ENCODE measurements at places on chromosomes 3 and 15.

DNA sequence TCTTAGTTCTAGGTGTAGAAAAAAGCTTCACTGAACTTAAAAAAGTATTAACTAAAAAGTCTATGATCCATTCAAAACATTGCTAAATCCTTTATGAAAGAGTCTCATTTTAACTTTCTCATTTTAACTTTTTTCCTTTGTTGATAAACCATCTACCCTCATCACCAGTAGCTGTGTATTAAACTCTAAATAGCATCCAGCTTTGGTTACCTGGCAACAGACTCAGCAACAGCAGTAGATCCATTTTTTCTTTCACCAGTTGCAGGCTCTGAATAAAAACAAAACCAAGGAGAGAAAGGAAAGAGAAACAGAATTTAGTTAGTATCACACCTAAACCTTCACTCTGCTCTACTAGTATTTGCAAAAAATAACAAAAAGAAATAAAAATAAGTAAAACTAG is 51.6 kb downstream of the TP53BP1 start:
- no peak for DNase-seq

GRCh38 chr3:106276151-106276550 is 407.3 kb upstream of the CBLB start:
- DNase-seq, result no peak

- DNase-seq, result no peak
These were observed 9.6 kb downstream of the SQOR start for GRCh38 chr15:45644437-45644836.

- no peak for DNase-seq
These were observed 40.5 kb upstream of the VPS8 start for GRCh38 chr3:184771301-184772127.

DNA sequence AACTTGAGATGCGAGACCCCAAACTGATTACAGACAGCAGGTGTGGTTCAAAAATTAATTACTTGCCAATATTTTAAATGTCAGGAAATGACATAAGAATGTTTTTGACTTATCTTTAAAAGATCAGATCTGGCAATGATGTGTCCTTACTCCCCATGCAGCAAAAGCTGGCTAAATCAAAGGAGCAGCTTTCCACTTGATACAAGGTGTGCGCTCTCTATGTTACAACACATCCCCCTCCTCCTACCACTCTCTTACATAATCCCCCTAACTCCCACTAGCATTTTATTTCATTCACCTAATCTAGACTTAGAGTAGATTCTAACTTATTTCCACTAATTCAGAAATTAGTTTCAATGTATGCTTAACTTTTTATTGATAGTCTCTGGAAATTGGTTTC is 609.0 kb downstream of the GRM7 start:
- no peak for DNase-seq

- no peak for DNase-seq
These were observed 13.1 kb downstream of the CCR1 start for GRCh38 chr3:46194868-46195553.

DNA sequence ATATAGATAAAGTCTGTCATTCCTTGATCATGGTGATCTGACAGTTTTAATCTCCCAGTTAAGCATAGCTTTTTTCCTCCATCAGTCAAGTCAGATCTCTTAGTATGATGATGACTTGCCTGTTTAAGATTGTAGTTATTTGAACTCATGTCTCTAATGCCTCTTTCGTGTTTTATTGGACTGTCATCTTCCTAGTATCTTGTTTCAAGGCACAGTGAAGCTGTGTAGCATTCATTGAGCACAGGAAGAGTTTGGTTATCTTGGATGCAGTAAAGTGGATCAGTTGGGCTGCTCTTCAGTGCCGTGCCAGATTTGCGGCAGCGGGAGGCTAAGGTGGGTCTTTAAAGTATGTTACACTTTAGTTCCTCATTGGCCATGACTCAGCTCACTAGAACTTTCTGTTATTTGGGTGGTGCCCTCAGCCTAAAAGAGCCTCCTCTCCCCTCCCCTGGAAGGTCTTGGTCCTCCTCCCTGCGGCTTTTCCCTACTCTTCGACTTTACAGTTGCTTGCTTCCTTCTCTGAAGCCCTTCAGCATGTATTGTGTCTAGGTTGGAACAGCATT is 45.7 kb upstream of the SKOR1 start:
- no peak for DNase-seq

All from stimulated activated CD8-positive, alpha-beta memory T cell treated with anti-CD3 and anti-CD28 coated beads, Interleukin-4, amount 100 ng/mL, for 24 hours (primary cell).